ENCODE measurements at places on chromosomes 7 and 10. TPM values are rescaled to one million over a fixed set of nuclear protein-coding genes. Genes with fewer than 3 reads are reported as not detected.

CALML3 gene
- total RNA-seq, result not detected

NEUROD6 gene
- total RNA-seq, result not detected

CCL24 gene
- 1.3 TPM for total RNA-seq

MYH16 gene
- total RNA-seq, result not detected

SMO gene
- total RNA-seq, result 5.3 TPM

PDK4 gene
- 262 TPM for total RNA-seq

AOC1 gene
- total RNA-seq, result 0.87 TPM

SPDYE1 gene
- total RNA-seq, result not detected

OR6V1 gene
- not detected for total RNA-seq

RHBDD2 gene
- total RNA-seq, result 35.0 TPM

GCC1 gene
- total RNA-seq, result 8.4 TPM

ABCC2 gene
- 0.05 TPM for total RNA-seq

PDCD11 gene
- total RNA-seq, result 13.2 TPM

HOXA11 gene
- not detected for total RNA-seq

ZNF804B gene
- not detected for total RNA-seq

TEX47 gene
- total RNA-seq, result not detected

SLC26A3 gene
- not detected for total RNA-seq

DTX2 gene
- total RNA-seq, result 10.9 TPM

COPG2 gene
- total RNA-seq, result 23.7 TPM

RELN gene
- total RNA-seq, result 0.37 TPM

C10orf105 gene
- 0.05 TPM for total RNA-seq

MMRN2 gene
- 27.2 TPM for total RNA-seq

HUS1 gene
- 27.7 TPM for total RNA-seq

TFAM gene
- total RNA-seq, result 32.0 TPM

SPAM1 gene
- 0.32 TPM for total RNA-seq

AKR1C8 gene
- total RNA-seq, result not detected

HOXA1 gene
- not detected for total RNA-seq

SCIN gene
- total RNA-seq, result not detected

NHLRC2 gene
- 58.2 TPM for total RNA-seq

CTTNBP2 gene
- 0.49 TPM for total RNA-seq

NCOA4 gene
- 254 TPM for total RNA-seq

ASB10 gene
- total RNA-seq, result 28.3 TPM

WIPF3 gene
- 7.0 TPM for total RNA-seq

CEP41 gene
- 3.6 TPM for total RNA-seq

LIPF gene
- not detected for total RNA-seq

NUP205 gene
- total RNA-seq, result 14.0 TPM

COL1A2 gene
- 103 TPM for total RNA-seq

EBF3 gene
- 8.3 TPM for total RNA-seq

C10orf143 gene
- total RNA-seq, result 1.1 TPM

LOXL4 gene
- 0.72 TPM for total RNA-seq

TDRD1 gene
- 1.9 TPM for total RNA-seq

FAM25A gene
- not detected for total RNA-seq

SEMA3D gene
- 0.30 TPM for total RNA-seq

BAMBI gene
- total RNA-seq, result 25.0 TPM

Measured in heart right ventricle (tissue), 16 donors.